ENCODE measurements at places on chromosomes 3 and 15.

GRCh38 chr3:132657869-132658747 lies 1.5 kb downstream of the ACAD11 start:
- DNase-seq, result no peak

GRCh38 chr3:150682279-150682678 lies 21.4 kb downstream of the ERICH6 start:
- DNase-seq, result no peak

- DNase-seq, result no peak
These were observed 1.9 kb downstream of the LRIG1 start for GRCh38 chr3:66498687-66499621.

DNA sequence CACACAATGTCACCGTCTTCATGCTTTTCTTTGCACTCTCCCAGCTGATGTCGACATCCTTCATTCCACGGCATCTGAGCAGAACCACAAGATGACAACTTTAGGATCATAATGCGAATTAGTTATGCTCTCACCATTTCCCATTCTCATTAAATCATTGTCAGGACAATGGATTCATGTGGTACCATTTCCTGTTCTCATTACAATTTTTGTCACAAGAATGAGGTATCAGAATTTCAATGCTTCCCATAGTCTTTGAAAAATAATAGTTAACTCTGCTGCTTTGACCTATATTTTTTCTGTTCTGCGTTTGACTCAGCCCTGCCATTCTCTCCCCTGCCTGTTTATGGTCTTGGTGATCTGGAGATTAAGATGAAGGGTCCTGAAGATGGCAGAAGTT lies 175.7 kb upstream of the MDFIC2 start:
- no peak for DNase-seq

DNA sequence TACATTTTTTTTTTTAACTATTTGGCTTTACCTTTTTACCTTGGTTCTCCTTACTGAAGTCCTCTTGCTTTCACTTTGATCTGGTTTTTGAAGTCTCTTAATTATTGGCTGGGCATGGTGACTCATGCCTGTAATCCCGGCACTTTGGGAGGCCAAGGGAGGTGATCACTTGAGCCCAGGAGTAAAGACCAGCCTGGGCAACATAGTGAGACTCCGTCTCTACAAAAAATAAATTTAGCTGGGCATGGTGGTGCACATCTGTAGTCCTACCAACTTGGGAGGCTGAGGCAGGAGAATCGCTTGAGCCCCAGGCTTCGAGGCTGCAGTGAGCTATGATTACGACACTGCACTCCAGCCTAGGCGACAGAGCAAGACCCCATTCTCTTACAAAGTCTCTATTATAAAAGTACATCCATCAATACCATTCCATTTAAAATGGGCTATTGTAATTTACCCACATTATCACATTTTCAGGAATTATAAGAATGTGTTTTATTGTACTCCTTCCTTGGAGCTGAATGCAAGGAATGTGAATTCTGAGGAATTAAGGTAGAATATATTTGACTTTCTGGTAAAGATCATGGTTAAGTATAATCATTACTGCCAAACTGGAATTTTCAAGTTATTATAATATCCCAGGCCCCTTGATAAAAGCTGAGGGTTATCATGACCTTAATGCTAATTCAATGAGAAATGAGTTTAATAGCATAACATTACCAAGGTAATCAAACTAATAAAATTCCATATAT lies 49.0 kb downstream of the MSL2 start:
- DNase-seq, result no peak

GRCh38 chr3:51395493-51396213 lies 4.6 kb downstream of the RBM15B start:
- DNase-seq, result no peak

DNA sequence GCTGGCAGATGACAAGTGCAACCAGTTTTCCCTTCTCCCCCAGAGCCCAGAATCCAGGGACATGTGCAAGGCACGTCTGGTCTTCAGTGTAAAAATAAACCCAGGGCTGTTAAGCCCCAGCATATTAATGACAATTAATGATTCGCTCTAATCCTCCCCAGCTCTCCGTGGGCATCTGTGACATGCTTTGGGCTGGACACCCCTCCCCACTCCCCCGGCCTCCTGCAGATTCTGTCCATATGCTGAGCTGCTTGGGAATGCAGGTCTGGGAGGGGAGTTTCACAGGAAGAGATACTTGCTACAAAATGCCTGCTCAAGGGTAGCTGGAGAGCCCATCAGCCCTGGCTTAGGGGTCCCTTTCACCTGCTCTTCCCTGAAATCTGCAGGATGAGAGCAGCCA lies 43.0 kb upstream of the NTRK3 start:
- DNase-seq, result no peak

- DNase-seq, result no peak
These were observed 393.0 kb downstream of the IGSF11 start for GRCh38 chr3:118641608-118642007.

GRCh38 chr3:3127432-3128010 lies 781 bp downstream of the TRNT1 start:
- no peak for DNase-seq

DNA sequence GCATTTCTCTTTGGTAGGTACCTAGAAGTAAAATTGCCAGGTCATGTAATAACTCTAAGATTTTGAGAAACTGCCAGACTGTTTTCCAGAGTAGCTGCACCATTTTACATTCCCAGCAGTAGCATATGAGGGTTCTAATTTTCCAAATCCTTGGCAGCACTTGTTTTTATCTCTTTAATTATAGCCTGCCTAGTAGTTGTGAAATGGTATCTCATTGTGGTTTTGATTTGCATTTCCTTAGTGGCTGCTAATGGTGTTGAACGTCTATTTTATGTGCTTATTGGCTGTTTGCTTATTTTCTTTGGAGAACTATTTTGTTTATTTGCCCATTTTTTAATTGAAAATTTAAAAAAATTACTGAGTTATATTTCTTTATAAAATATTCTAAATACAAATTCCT lies 117.9 kb downstream of the TCF12 start:
- DNase-seq, result no peak

DNA sequence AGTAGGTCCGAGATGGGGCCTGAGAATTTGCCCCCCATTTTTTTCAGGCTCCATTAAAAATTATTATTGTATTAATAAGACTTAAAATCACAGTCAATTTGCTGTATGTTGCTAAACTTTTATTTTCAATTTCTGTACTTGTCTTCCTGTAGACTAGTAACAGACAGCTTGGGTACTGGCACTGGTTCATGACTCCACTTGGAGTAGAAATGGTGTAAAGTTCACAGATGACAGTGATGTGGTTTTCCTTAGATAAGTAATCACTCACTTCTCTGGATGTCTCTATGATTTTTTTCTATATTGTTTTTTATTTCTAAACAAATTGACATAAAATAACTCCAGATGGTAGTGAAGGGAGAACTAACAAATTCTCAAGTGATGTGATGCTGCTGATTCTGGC lies 15.6 kb upstream of the ZNF80 start:
- DNase-seq, result no peak

DNA sequence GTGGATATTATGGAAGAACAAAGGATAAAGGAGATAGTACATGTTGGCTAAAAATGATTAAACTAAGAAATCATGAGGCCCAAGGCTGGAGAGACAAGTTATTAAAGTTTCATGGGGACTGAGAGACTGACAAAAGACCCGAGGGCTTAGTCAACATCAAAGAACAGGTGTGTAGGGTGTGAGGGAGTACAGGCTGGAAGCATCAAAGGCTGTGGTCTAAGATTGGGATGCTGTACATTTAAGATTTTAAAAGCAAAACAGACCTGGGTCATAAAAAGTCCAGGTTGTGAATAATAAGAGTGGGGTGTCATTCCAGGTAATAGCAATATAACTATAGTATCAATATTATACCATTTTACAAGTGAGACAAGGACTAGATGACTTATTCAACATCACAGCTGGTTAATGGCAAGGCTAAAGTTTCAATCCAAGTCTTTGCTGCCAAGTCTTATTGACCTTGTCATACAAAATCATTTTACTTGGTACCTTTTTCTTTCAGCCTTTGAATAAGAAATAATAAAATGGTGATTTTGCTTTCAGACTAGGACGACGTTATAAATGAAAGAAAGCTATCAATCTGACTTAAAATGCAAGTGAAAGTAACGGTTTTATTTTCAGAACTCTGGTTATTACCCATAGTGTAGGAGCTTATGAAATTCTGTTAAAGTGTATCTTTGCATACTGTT lies 211.6 kb downstream of the TNIK start:
- DNase-seq, result no peak

GRCh38 chr3:152508705-152509104 lies 240.0 kb downstream of the MBNL1 start:
- no peak for DNase-seq

GRCh38 chr3:145719114-145719513 lies 441.9 kb downstream of the PLOD2 start:
- DNase-seq, result no peak

DNA sequence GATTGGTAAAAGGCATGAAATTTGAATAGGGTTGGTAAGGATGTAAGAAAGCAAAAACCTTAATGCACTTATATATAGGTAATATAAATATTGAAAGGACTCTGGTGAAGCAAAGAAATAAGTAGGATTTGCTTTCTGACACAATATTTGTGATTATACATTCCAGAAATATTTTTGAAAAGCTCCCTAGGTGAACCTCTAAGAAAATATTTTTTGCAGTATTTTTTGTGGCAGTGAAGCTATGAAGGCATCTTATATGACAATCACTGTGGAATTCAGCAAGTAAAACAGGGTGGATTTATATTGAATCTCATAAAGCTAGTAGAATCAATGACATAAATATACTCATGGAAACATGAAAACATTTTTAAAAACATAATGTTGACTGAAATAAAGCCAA lies 119.6 kb upstream of the EPHA3 start:
- no peak for DNase-seq

DNA sequence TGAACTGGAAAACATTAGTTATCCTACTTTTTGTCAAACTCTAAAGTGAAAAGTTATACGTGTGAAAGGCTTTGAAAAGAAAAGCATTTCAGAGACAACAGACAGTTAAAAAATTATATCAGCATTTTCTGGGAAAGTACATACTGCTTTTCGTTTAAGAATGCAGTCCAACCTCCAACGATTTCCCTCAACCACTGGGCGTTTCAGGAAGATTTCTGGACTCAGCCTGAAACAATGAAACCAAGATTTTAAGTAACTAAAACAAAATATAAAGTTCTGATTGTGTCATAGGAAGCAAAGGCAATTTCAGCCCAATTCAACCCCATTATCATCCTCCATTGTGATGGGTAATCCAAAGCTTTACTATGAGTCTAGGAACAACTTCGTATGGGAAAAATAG lies 110.7 kb downstream of the PLD1 start:
- no peak for DNase-seq

DNA sequence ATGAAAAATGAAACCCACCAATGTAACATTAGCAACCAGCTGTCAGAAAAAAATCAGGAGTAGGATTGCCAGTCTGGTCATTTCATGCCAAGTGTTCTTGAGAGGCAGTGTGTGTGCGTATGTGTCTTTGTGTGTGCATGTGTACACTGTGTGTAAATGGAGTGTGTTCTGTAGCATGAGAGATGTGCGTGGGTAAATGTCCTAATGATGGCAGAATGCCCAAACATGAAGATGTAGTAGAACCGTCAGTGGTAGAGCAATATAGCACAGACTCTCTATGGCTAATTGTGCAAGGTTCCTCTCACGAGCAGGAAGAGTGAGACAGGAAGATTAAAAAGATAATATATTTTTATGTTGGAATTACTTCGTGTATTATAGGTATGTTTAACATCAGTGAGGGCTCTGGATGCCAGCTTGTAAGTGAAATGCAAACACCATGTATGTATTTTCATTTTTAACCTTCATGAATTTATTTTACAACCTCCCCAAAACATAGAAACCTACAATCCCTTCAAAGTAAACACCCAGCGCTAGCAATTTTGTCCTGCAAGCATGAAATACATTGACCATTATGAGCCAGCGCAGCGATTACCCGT lies 1038.7 kb downstream of the IGSF11 start:
- DNase-seq, result no peak

- no peak for DNase-seq
These were observed 1.1 kb upstream of the PLXND1 start for GRCh38 chr3:129607391-129608068.

- no peak for DNase-seq
These were observed 19.8 kb downstream of the ST8SIA2 start for GRCh38 chr15:92413510-92413909.

DNA sequence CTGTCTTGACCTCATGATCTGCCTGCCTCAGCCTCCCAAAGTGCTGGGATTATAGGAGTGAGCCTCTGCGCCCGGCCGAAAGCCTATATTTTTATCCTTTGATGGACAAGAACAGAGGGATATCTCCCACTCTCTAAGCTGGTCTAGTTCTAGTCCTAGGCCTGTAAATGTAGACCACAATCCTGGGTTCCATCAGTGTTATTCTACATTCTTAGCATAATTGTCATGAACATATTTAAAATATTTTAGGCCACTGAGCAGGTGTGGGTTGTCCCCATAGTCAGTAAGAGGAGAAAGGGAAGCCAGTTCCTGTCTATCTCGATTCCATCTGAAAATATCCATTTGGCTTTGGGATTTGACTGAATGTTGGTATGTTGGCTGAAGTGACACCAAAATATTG lies 118.1 kb downstream of the EBLN2 start:
- no peak for DNase-seq

DNA sequence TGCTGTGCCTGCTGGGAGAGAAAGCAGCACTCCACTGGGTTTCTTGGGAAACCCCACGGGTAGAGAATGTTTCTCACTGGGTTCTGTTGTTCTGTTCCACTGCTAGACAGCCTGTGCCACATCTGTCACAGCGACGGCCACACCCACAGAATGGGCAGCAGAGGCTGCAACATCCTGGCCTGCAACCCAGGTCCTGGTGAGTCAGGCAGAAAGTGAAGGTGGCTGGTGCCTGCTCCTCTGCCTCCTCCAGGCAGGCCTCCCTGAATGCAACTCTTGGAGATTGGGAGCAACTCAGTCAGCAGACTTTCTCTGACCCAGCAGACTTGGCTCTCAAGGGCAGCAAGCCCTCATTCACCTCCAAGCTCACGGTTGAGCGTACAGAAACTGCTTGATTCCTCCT lies 13.0 kb downstream of the C3orf18 start:
- no peak for DNase-seq

GRCh38 chr3:129553719-129554118 lies 10.7 kb downstream of the H1-8 start:
- no peak for DNase-seq

DNA sequence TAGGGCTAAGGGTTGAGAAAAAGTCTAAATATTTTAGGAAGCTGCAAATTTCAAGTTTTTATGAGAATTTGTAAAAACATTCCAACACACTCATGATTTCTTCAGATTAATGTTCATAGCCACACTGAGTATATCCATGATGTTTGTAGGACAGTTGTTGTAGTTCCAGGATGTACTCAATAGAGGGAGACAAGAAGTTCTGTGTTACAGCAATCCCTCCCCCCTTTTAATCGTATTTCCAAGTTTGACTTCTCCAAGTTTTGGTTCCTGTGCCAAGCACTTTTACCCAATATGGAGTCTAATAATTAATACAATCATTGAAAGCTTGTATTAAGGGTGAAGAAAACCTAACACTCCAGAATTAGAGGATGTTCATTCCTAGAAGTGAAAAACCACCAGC lies 143.4 kb downstream of the FEZF2 start:
- DNase-seq, result no peak

- no peak for DNase-seq
These were observed 324.4 kb upstream of the CFAP20DC start for GRCh38 chr3:59374091-59374817.

- no peak for DNase-seq
These were observed 213.6 kb downstream of the FEZF2 start for GRCh38 chr3:62159709-62160092.

Measured in stimulated activated CD4-positive, alpha-beta T cell treated with anti-CD3 and anti-CD28 coated beads, Interleukin-1b, Interleukin-23, amount 100 ng/mL, for 1 hour (primary cell).